Activated CD4-positive, alpha-beta T cell treated with anti-CD3 and anti-CD28 coated beads, Interleukin-2, amount 50 U/mL, for 24 hours (primary cell): ENCODE measurements at places on chromosomes 11 and 22.

DNA sequence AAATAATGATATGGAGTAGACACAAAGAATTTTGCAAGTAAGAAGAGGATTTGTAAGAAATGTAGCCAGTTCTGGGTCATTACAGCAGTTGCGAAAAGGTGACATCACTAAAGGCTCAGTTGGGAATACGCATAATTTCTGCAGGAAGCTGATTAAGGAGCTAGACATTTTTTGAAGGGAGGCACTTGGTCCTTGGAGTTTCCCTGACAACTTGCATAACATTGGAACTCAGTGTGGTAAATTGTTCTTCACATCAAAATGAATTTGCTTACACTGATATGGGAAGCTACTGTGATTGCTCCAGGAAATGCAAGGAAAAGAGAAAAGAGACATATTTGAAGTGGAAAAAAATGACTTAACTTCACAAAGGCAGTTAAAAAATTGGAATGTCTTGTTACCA lies 626.1 kb downstream of the NELL1 start:
- DNase-seq = no peak

- no peak for DNase-seq
These were observed 147.4 kb downstream of the BLID start for GRCh38 chr11:121968638-121969037.

- DNase-seq = no peak
These were observed 128.8 kb upstream of the ANO1 start for GRCh38 chr11:69949327-69949726.

DNA sequence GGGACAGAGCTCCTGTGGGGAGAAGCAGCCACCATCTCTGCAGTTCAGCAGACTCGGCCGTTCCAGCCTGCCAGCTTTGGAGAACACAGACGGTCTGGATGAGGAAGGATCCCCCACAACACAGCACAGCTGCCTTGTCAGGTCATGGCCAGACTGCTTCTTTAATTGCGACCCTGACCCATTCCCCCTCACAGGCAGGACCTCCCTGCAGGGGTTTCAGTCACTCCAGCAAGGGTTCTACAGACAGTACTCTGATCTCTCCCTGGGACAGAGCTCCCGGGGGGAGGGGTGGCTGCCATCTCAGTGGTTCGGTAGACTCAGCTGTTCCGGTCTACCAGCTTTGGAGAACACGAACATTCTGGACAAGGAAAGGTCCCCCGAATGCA lies 173.5 kb downstream of the TTC28 start:
- DNase-seq = no peak

- DNase-seq = no peak
These were observed 1.9 kb downstream of the NUMA1 start for GRCh38 chr11:72078477-72078876.

DNA sequence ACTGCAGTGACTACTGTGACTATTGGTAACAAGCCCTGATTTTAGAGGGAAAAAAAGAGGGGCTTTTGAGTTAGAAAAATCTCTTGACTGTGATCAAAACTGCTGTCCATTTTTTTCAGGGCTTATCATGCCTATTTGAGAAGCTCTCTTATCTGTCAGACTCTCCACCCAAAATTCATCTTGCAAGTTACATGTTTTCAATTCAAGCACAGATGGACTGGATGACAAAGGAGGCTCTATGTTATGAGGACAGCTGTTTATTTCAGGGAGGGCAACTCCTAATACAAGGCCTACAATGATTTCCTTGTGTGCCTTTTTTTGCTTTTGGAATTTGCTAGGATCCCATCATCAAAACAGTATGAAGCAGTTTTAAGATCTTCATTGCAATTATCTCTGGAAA lies 35.2 kb upstream of the USP47 start:
- DNase-seq = no peak

- DNase-seq = no peak
These were observed 265.3 kb downstream of the FAT3 start for GRCh38 chr11:92489826-92490399.

GRCh38 chr22:49446145-49446758 lies 381.4 kb downstream of the BRD1 start:
- no peak for DNase-seq

DNA sequence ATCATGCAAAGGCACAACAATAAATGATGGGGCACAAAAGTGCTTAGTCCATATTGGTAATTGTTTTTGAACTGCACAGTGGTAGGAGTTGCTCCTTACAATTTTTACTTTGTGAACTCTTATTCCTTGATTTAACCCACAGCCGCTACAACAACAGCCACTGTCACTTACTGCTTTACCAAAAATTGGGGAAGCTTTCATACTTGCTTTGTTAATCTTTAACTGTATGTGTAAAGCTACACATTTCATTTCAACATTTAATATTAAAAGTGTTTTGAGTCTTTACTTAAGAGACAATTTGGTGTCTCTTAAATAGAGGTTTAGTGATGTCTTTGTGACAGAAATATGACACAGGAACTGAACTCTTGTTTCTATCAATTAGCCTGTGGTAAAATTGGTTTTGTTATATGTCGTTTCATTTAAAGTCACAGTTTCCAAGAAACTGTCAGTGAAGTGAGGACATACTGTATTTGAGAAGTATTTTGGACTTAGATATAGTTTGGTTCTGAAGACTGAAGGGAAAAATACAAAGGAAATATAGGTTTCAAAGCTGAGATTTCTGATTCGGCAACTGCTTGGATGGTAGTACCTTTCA lies 6.5 kb upstream of the IL18BP start:
- no peak for DNase-seq

GRCh38 chr11:117565709-117566108 lies 231.3 kb downstream of the DSCAML1 start:
- DNase-seq = no peak

- no peak for DNase-seq
These were observed 69.1 kb downstream of the CTTN start for GRCh38 chr11:70467201-70468085.

GRCh38 chr11:82756765-82757639 lies 23.3 kb upstream of the FAM181B start:
- DNase-seq = no peak

DNA sequence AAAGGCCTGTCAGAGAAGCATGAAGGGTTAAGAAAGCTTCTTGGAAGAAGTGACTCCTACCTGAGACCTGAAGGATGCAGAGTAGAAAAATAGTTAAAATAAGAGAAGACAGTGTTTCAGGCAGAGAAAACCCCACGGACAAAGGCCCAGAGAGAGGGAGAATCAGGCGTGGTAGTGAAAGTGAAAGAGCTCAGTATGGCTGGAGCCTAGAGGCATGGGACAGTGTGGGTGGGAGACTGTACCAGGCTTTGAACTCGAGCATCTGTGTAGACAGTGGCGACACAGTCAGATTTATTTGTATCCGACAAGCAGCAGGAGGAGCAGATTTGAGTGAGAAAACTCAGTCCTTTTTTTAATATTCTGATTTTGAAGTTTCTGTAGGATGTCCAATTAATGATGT lies 360.0 kb downstream of the OPCML start:
- no peak for DNase-seq

DNA sequence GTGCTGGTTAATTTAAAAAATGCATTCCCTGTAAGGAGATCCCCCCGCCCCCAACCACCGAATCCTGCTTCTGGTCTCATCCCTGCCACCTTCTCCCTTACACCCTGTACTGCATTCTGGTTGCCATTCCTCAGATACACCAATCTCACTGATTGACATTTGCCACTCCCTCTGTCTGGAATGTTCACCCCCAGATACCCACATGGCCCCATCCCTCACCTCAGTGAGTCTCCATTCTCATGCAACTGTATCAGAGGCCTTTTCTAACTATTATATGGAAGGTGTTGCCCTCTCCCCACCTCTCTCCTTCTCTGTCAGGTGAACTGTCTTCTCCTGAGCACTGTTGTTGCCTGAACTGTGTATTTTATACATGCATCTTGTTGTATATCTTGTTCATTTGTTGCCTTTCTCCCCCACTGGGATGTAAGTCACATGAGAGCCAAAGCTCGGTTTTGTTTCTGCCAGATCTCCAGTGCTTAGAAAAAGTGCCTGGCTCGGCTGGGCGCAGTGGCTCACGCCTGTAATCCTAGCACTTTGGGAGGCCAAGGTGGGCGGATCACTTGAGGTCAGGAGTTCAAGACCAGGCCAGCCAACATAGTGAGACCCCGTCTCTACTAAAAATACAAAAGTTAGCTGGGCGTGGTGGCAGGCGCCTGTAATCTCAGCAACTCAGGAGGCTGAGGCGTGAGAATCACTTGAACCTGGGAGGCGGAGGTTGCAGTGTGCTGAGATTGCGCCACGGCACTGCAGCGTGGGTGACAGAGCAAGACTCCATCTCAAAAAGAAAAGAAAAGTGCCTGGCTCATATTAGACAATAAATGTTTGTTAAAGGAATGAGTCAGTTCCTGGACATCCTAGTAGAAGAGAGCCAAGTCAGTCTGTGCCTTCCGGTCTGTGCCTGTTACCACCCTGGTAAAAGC lies 61.0 kb downstream of the TNRC6B start:
- no peak for DNase-seq

- no peak for DNase-seq
These were observed 17.9 kb downstream of the NAP1L4 start for GRCh38 chr11:2974272-2974671.

DNA sequence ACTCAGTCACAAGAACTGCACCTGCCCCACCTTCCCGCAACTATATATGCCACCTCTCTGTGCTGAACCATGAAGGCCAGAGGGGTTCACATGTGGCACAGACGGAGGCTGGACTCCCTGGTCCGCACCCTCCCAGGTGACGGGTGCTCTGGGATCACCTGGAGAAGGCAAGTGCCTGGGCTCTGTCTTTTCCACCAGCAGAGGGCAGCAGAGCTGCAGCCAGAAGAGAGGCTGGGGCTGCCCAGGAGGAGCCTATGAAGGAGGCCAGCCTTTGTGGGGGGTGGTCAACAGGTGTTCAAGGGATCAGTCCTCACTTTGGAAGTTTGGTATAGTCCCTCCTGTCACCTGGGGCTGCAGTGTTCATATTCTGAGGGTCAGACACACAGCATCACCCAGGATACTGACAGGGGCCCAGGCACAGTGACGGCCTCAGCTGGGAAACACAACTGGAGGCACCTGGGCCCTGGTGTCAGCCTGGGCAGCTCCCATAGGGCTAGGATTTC lies 39.2 kb upstream of the IGLL5 start:
- DNase-seq = peak; percentile 57

GRCh38 chr22:31291481-31292235 lies 630 bp downstream of the PIK3IP1 start:
- no peak for DNase-seq

GRCh38 chr11:29432719-29433325 lies 584.0 kb downstream of the KCNA4 start:
- no peak for DNase-seq

- DNase-seq = no peak
These were observed 128.2 kb downstream of the ST3GAL4 start for GRCh38 chr11:126483621-126484195.

- no peak for DNase-seq
These were observed 75.9 kb upstream of the LMO1 start for GRCh38 chr11:8339592-8340022.

DNA sequence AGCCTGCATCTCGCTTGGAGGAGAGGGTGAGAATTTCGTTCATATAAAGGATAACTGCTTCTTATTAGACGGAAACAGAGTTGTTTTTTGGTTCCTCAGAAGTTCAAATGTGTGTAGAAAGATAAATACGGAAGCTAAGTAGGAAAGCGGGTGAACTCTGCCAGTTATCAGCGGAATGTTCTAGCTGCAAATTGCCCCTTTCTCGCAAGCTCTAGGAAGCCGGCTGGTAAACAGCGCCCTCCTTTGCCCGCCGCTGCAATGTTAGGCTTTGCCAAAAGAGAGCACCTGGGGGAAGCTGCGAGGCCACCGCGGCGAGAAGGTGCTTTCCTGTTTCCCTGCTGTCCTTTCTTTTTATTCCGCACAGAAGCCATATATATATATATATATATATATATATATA lies 67.0 kb downstream of the IGLL5 start:
- DNase-seq = no peak

DNA sequence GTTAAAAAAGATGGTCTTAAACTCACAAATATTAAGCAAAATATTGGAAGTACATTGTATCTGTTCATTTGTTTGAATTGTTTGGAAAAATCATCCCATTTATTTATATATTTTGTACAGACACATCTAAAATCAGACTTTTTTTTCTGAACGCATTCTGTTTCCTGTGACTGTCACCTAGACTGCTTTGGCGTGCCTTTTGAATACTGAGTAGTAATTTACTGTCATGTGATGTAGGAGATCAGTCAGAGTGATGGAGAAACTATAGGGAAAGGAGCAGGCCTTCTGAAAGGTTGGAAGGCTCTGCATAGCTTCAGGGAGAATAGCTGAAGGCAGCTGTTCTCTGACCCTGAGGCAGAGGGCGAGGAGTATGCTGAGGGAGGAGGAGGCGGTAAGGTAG lies 452.0 kb upstream of the ARHGAP42 start:
- no peak for DNase-seq

DNA sequence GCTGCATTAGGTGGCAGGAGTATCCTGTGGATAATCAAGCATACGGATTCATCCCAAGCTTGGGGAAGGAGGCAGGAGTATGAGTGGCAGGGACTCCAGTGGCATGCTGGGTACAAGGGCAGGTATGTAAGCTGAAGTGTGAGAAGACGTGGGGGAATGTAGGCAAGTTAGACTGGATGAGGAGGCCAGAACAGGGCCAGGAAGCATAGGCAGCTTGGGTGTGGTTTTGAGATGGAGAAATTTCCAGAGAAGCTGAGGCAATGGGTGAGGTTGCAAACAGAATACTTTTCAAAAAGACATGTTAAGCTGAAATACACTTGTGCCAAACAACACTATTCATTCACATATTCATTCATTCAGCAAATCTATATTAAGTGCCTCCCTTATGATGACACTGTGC lies 43.1 kb upstream of the AMOTL1 start:
- DNase-seq = no peak

- no peak for DNase-seq
These were observed 28.2 kb downstream of the PDE2A start for GRCh38 chr11:72646024-72646423.

DNA sequence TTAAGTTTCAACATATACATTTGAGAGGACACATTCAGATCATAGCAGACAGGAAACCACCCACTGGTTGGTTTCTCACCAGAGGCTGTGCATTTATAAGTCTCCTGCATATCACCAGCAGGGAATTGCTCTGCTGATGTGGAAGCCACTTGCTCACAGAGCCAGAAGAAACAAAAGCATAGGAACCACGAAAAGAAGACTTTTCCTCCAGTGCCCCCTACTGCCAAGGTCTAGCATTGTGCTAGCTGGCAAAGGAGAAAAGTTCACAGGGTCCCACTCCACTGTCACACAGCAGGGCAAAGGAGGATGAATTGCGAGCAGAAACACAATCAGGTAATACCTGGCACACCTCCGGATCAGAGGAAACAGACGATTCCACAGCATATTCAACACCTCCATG lies 28.9 kb upstream of the ISX start:
- DNase-seq = no peak
